Stimulated activated CD4-positive, alpha-beta T cell treated with anti-CD3 and anti-CD28 coated beads, Interleukin-4, amount 100 ng/mL, for 1 hour (primary cell): ENCODE measurements at places on chromosomes 3 and 15.

DNA sequence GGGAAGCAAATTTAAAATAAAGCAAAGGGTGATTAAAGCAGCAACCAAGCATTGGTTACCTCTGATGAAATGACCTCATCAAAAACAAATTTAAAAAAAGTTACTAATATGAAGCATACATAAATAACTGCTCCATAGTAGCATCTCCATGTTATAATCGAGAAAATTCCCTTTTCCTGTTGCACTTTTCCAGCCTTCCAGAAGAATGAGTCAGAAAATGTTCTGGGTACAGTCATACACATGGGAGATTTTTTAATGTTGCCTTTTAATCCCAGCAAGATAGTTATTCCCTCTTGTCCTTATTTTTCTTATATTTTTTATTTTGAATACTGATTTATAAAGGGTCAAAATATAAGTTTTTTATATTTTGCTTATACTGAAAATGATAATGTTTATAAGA, 2.6 kb upstream of the TMCO5A start:
- DNase-seq = no peak

DNA sequence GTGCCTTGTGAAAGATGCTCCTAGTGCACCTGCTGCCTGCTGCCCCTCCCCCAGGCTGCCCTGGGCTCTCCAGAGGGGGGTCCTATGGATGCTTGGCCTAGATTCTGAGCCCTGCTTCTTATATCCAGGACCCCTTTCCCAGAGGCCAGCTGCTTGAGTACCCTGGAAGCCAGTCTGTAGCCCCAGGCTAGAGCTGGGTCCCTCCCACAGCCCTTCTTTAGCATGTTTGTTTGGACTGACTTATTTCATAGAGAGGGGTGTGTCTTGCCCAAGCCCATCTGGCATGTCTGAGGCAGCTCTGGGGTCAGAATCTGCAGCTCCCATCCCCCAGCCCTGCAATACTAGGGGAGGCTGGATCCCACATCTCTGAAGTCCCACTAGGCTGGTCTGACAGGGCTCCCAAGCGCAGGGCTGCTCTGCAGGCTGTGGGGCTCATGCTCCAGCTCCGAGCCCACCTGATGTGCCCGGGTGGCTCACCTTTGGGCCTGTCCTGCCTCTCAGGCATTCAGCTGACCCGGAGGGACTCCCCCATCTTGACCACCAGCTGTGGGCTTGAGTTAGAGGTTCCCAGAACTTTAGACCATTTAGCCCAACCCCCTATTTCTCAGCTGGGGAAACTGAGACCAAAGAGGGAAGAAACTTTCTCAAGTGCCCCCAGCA, 3.1 kb downstream of the CHRNB4 start:
- no peak for DNase-seq

- DNase-seq = no peak
Measured at GRCh38 chr3:148149556-148149955, 548.1 kb upstream of the AGTR1 start.

GRCh38 chr3:128494367-128494650, 1.3 kb upstream of the GATA2 start:
- DNase-seq = no peak

DNA sequence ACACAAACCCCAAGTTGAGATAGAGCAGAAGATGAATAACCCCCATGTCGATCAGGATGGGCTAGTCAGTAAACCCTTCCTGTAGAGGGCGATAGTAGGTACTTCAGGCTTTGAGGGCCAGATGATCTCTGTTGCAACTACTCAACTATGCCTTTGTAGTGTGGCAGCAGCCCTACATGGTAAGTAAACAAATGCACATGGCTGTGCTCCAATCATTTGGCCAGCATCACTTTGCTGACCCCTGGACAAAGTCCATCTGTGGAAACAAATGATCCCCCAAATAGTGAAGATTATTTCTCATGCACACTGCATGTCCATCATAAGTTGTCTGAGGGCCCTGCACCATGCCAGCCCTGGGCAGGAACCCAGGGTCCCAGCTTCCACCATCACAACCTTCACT, 402.2 kb upstream of the PROK2 start:
- no peak for DNase-seq

- DNase-seq = no peak
Measured at GRCh38 chr3:36600404-36600803, 163.9 kb downstream of the DCLK3 start.

DNA sequence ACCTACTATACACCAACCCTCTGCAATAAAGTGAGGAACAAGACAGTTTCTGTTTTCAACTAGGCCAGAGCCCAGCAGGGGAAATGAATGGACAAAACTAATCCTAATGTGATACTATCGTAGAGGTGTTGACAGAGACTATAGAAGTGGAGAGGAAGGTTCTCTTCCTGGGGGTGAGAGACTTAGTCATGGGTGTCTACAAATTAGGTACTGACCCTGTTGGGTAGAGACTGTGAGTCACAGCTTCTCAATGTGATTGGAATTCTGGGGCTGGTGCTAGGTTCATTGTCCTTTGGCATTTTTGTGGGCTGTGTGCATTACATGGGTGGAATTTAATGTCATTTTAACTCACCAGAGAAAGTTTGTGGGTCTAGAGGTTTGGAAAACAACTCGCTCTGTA, 79.3 kb downstream of the ADAMTSL3 start:
- DNase-seq = no peak
